ENCODE measurements at places on chromosomes 6 and 20. TPM values are rescaled to one million over a fixed set of nuclear protein-coding genes. Genes with fewer than 3 reads are reported as not detected.

Gene RAET1L
- 0.34 TPM for total RNA-seq

Gene SAMD10
- total RNA-seq = 0.05 TPM

Gene PNRC1
- total RNA-seq = 26.8 TPM

Gene EYA2
- 2.0 TPM for total RNA-seq

Gene TMEM244
- not detected for total RNA-seq

Gene C6orf163
- 0.20 TPM for total RNA-seq

Gene DZANK1
- total RNA-seq = 2.1 TPM

Gene FGD2
- total RNA-seq = not detected

Gene HLA-DQA2
- not detected for total RNA-seq

Gene RAMACL
- total RNA-seq = 0.16 TPM

Gene BANF2
- total RNA-seq = not detected

Gene PXDC1
- total RNA-seq = 21.5 TPM

Gene DSP
- 33.0 TPM for total RNA-seq

Gene TUBB1
- total RNA-seq = 0.02 TPM

Gene PTCHD4
- total RNA-seq = 0.05 TPM

Gene MYLK2
- 0.49 TPM for total RNA-seq

Gene WFDC5
- not detected for total RNA-seq

Gene MKKS
- 17.5 TPM for total RNA-seq

Gene KIF25
- not detected for total RNA-seq

Gene SALL4
- total RNA-seq = 1.4 TPM

Gene PACSIN1
- 0.07 TPM for total RNA-seq

Data from A549 treated with AZD2906 at 1 μM for 4 hours (cell line).